ENCODE measurements at places on chromosomes 16 and 17.

DNA sequence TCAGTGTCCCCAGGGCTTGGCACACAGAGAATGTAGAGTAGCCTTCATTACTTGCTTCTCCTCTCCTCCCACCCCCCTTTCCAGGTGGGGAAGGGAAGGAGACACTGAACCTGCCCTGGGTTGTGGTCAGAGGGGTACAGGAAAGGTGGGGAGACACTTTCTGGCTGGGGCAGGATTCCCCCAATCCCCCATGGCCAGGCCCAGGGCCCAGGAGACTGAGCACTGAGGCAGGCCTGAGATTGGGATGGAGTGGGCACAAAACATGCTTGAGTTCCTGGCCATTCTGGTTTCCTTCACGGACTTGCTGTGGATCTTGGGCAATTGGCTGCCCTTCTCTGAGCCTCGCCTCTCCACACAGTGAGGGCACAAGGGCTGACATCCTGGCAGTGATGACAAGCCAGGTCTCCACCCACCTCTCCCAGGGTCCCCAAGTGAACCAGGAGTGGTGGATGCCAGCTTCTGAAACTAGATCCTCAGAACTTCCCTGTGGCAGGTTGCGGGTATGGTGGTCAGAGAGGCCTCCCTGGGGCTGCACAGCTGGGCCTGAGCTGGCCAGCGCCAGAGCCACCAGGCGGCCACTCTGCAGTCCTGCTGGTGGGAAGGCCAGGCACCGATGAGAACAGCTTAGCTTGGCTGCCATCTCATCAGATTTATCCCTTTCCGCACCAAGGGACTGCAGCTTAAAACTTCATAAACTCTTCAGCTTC, 9.3 kb downstream of the ZNF629 start:
- no peak for DNase-seq

DNA sequence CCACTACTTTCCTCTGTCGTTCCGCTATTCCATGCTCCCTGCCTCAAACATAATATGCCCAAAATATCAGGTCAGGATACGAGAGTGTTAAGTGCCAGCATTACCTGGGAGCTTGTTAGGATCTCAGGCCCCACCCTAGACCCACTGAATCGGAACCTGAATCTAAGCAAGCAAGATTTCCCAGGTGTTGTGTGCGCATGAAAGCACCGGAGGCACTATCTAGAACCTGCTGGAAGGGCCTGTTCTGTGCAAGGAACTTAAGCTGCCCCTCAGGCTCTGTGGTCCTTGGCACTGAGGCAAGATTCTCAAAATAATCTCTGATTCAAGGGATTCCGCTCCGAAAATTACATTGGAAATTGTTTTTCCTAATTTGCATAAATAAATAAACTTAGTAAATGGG, 107.7 kb upstream of the NOL11 start:
- no peak for DNase-seq

DNA sequence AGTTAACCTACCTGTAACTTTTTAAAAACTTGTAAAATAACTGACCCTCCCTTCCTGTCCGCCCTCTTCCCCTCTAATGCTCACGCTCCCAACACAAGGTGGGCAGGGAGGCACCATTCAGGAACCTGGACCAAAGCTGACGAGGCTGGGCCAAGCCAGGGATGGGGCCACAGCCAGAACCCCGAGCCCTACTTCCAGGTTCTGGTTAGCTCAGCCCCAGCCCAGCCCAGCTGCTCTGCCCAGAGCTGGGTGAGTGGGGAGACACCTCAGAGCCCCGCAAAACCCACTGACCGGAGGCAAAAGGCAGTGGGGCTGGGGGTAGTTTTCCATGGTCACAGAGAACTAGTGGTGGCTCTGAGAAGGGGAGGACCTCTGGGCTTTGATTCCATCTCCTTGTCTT, 7.4 kb downstream of the CNP start:
- no peak for DNase-seq

- DNase-seq, result no peak
Measured at GRCh38 chr16:12317856-12318537, 341.5 kb downstream of the SNX29 start.

- peak; percentile 60 for DNase-seq
Measured at GRCh38 chr17:66904760-66905624, 59.5 kb upstream of the CACNG4 start.

DNA sequence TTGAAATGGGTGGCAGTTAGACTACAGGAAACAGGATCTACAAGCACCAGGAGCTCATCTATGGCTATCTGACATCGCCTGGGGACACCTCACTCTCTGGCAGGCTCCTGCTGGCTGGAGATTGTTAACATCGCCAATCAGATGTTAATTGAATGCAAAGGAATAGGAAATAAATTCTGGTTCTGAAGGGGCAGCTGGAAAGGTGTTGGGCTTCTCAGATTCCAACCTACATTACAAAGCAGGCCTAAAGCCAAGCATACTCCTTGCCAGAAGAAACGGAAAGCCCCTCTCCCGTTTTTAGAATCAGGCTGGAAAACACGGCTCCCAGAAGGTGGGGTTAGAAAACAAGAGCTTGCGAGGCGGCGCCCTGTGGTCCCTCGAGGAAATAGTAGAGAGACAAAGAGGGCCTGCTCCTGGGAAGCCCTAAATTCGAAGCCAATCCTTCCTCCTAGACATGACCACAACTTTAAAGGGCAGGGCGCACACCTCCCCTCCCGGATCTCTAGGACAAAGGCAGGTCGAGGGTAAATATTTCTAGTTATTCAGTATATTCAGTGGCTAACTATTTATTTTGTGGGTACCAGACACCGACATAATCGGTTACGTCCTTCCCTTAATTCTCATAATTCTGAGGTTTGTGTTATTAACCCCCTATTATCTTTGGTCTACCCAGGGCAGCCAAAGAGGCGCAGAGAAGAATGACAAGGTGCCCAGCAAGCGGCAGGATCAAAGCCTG, 763 bp upstream of the TOM1L1 start:
- no peak for DNase-seq

GRCh38 chr17:43556292-43556691, 10.2 kb upstream of the ETV4 start:
- DNase-seq, result peak; percentile 93

DNA sequence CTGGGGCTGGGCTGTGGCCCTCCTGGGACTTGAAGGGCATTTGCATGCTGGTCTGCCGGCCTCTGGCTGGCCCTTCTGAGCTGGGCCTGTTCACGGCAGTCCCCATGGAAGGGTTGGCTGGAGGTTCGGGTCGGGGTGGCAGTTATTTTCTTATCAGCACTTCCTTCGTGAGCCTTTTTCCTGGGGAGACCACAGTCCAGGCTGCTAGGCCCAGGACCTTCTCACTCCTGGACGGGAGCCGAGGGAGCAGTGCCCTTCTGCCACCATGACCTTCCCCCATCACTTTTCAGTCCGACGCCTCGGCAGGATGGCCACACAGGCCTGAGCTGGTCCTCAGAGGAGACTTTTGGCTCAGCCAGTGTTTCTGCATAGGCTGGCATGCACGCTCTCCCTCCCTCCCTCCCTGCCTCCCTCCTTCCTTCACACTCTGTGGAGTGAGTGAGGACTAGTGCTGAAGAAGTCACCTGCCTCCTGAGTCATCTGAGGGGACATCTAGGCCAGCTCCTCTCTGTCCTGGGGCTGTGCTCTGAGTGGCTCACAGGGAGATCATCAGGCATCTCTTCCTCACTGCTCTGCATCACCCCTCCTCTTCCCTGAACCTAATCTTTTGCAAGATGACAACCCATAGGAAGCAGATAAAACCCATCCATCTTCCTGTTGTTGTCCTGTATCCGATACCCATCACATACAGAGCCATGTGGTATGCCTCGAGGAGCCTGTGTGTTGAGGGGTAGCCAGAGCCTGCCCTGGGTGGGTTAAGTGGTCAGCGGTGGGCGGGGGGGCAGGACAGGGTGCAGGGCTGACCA, 109.7 kb downstream of the RAP1GAP2 start:
- no peak for DNase-seq

GRCh38 chr17:56440419-56440818, 153.1 kb upstream of the NOG start:
- DNase-seq, result no peak

GRCh38 chr16:46884513-46885293, 541 bp downstream of the GPT2 start:
- DNase-seq, result no peak

- DNase-seq, result no peak
Measured at GRCh38 chr16:30084816-30085159, 6.9 kb downstream of the TBX6 start.

DNA sequence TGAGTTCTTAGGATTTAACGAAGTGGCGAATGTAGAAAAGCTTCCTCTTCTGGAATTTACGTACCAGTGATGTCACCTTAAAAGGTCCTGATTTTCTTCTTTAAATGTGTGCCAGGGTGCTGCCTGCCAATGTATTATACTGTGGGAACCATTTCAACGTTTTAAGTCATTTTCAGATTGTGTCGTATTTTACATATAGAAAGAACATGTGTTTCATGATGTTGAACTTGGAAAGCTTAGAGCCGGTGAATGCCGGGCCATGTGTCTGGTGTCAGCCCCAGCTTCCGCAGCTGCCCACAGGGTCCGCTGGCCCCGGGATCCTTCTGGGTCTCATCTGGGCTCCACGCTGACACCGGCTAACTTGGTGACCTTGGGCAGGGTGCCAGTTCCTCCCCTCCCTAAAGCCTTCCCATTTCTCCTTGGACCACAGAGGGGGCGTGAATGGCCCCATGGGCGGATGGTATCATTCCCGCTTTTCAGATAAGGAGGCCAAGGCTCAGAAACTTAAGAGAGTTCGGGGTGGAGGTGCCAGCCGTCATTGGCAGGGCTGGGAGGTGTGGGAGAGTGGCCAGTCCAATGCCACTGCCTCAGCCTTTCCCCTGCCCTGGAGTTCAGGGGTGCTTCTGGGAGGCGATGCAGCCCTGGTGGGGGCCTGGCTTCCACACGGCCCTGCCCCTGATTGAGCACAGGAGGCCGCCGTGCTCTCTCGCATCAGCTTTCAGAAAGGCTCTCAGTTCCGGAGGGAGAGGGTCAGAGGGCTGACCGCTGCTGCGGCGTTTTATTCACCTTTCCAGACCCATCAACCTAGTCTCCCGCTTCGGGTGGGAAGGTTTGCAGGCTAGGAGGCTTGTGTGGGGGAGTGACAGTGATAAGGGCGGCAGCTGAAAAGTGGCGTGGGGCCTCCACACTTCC, 68.8 kb upstream of the CIBAR2 start:
- DNase-seq, result no peak

- DNase-seq, result peak; percentile 61
Measured at GRCh38 chr16:1054660-1055556, 17.6 kb upstream of the SSTR5 start.

DNA sequence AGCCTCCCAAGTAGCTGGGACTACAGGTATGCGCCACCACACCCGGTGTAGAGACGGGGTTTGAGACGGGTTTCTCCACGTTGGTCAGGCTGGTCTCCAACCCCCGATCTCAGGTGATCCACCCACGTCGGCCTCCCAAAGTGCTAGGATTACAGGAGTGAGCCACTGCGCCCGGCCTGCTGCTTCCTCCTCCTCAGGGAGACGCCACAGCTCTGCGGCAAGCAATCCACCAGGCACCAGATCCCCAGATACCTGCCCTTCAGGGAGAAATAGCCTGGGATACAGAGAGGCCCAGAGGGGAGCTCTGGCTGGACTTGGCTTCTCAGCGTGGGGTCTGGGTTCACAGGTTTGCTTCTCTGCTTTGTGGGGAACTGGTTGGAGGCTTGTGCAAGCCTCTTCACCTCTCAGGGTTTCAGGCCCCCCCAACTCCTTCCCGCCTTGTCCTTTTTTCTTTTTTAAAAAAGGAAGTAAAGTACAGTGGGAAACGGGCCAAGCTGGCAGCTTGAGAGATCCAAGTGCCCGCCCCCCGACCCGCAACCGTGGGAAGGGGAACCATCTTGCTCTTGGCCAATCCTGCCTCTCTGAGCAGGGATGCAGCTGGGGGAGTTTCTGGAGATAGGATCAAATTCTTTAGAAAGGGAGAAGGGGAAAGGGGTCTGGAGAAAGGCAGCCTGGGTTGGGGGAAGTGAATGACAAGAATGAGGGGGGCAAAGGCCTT, 2.6 kb upstream of the SPHK1 start:
- no peak for DNase-seq

DNA sequence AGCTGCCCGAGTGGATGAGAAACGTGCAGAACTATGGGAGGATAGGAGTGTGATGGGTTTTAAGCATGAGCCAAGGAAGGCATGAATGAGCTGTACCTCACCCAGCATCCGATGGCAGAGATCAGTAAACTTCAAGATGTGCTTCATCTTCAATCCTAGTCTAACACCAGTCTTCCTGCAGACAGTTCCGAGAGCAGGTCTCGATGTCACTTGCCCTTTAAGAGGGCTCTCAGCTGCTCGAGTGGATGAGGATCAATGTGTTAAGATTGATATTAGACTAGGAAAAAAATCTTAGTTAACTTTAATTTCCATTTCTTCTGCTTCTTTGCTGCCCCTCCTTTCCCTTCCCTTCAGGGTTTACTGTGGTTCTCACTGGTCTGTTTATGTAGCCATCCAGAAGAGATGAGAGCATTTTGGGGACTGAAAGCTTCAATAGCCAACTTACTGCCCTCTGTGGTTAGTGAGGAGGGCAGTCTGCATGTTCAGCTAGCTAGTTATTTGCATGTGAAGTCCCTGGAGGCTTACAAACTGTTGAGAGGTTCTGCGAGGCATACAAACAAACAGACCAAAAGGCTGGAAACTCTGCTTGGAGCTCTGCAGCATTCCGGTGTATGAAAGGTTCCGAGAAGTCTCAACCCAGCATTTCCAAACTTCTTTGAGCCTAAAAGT, 15.3 kb downstream of the KLHL36 start:
- no peak for DNase-seq

- DNase-seq, result no peak
Measured at GRCh38 chr16:85089525-85089924, 22.7 kb downstream of the CIBAR2 start.

DNA sequence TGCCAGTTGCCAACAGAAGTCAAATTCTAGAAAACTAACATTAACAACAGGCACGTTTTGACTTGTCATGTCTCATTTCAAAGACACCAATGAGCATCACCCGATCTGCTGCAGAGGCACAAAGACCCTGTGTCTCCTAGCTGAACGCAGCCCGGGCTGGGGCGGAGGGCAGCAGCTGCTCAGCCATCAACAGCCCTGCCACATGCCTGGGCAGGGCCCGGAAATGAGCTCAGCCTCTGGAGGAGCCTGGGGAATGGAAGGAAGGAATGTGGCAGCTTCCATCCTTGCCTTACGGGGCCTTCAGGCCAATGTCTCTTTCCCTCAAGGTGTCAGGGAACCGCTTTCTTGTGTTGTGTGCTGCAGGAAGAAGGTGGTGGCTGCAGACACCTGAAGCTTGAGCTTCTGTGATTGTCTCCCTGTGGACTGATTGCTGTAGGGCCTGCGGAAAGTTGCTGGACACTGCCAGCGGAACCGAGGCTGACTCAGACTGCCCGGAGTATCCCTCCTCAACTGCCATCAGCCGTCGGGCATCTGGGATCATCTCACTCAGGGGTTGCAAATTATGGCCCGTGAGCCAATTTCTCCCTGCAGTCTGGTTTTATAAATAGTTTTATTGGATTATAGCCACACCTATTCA, 7.3 kb downstream of the CDH13 start:
- DNase-seq, result no peak

- DNase-seq, result no peak
Measured at GRCh38 chr17:6072157-6072556, 2.0 kb downstream of the WSCD1 start.

DNA sequence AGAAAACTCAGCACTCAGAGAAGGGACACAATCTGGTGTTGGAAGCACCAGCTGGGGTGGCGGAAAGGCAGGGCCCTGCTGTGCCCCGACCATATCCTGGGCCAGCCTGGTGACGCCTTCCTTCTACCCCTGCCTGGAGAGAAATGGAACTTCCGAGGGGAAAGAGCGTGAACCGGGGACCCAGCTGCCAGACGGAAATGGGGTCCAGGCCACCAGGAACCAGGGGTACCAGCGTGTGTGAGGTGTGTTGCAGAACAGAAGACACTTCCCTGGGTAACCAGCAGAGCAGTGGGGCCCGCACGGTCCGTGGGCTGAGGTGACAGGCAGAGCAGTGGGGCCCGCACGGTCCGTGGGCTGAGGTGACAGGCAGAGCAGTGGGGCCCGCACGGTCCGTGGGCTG, 6.8 kb downstream of the RAB40B start:
- no peak for DNase-seq

All from NCI-H460 (cell line).